Stimulated activated CD8-positive, alpha-beta memory T cell treated with anti-CD3 and anti-CD28 coated beads, Interleukin-7, amount 100 ng/mL, for 4 hours (primary cell): ENCODE measurements at places on chromosomes 4 and X.

DNA sequence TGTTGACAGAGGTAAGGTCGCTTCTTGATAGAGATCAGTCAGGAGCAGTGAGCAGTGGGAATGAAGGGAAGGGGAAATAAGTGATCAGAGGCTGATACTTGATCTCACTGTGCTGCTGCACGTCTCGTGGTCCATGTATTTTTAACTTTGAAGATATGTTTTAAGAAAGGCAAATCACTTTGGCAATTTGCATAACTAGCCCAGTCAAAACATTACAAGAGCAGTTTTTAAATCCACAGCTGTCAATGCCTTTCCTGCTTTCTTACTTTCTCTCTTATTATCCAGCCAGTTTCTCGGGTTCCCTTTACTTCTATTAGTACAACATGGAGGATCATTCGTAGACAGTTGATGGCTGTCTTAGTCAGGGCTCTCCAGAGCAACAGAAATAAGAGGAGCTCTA is 472.8 kb downstream of the TMA16 start:
- DNase-seq = no peak

- DNase-seq = no peak
Observed at GRCh38 chr4:107492566-107492965, 227.5 kb downstream of the PAPSS1 start.

GRCh38 chr4:152064753-152065152 is 303.9 kb upstream of the GATB start:
- DNase-seq = no peak

GRCh38 chrX:10831716-10832502 is 211.5 kb upstream of the MID1 start:
- no peak for DNase-seq

DNA sequence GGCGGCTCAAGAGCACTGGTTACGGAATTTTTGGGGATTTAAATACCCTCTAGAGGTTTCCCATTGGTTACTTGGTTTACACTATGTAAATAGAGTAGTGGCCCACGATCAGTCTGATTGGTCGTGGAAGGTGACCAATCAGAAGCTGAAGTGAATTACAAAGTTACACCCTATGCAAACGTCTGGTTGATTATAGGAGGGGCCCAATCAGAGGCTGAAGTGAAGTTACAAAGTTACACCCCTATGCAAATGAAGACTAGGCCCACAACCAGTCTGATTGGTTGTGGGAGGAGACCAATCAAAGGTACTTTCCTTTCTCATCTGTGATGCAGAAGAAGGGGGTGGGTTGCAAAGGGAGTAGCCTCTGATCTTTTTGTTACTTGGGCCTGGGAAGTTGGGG is 45.1 kb upstream of the HSD17B10 start:
- DNase-seq = no peak

- DNase-seq = no peak
Observed at GRCh38 chrX:37926700-37927099, 79.3 kb upstream of the DYNLT3 start.

DNA sequence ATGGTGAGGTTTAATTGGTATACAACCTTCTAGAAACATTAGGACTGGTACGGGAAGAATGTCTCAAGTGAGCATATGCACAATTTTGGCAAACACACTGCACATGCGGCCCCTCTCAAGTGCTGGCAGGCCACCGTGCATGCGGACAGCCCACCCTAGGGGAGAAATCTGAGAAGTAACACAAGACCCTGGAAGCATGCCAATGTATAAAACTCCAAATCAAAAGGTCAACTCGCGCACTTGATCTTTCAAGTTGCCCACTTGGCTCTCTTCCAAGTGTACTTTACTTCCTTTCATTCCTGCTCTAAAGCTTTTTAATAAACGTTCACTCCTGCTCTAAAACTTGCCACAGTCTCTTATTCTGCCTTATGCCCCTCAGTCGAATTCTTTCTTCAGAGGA is 488.3 kb downstream of the CFAP47 start:
- no peak for DNase-seq

DNA sequence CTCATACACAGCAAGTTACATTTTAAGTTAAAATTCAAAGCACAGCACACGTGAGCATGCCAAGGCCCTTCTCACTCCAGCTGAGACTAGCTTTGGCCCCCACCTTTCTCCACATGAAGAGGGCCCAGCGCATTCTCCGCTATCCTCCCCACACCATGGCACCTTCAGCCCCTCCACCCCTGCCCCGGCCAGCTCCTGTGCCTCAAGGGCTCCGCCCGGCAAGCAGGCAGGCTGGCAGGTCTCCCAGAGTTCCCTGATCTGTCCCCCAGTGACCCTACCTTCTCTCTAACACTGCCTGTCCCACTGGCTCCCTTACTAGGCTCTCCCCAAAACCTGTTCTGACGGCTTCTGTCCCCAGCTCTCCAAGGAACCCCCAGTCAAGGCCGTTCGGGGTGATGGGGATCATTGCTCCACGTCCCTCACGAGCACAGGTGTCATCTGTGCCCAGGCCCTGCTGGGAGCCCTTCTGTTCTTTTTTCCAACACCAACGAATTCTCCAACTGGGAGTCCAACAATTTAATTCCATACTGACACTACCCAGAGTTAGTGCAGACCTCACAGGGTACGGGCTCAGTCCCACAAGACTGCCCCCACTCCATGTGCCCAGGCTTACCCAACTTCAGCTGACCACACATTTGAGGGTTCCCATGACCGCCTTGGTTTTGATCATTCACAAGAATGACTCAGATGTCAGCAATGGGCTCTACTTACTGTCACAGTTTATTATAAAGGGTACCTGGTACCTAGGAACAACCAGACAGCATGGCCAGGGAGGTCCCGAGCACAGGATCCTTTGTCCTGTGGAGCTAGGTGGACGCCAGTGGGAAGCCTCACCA is 4.2 kb downstream of the LETM1 start:
- DNase-seq = no peak

DNA sequence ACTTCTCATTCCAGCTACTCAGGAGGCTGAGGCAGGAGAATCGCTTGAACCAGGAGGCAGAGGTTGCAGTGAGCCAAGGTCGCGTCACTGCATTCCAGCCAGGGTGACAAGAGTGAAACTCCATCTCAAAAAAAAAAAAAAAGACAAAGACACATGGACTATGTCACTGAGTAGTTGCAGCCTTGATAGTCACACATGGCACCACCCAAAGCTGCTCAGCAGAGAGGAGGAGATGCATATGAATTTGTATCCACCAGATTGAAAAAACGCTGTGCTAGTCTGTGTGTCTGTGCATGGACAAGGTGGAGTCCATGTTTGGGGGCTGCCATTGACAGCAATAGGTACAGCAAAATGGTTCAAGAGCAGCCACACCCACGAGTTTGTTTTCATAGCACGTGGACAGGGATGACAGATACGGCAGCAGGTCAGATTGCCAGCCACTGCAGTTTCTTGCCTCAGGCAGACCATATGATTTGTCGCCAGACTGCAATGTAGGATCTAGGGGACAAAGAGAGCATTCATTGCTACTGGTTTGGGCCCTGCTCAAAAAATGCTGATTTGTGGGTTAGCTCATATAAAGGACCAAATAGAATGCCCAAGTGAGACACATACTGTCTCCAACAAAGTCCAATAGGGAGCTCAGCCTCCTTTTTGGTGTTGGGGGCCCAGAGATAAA is 89.9 kb downstream of the CEP135 start:
- no peak for DNase-seq

GRCh38 chr4:102789317-102789717 is 28.5 kb upstream of the MANBA start:
- DNase-seq = no peak

DNA sequence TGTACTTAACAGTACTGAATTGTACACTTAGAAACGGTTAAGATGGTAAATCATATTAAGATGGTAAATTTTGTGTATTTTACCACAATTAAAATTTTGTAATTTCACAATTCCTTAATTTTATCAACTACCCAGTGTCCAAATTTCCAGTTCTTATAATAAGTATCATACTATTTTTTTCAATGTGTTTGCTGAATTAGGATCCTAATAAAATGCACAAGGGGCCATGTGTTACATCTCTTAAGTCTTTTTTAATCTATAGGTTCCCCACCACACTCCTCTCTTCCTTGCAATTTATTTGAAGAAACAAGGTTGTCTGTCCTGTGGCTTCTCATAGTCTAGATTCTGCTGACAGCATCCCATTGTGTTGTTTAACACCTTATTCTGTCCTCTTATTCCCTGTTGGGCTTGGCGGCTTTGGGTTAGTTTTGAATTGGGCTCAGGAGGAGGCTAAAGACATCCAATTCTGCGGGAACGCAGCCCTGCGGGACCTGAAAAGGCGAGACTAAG is 533 bp upstream of the SYAP1 start:
- DNase-seq = no peak

DNA sequence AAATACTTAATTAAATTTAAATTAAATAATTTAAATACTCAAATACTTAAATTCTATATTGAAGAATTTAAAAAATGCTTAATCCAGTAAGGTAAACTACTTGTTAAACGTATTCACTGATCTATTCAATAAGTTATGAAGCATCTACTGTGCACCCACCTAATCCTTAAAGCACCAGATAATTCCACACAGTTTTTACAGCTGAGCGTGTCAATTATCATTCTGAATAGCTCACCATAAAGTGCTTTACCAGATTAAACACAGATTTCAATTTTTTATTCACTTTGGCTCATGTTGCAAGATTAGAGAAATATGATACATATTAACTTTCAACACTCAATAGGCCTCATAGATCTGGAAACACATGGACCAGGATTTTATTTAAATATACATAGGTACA is 79.2 kb upstream of the DDIT4L start:
- DNase-seq = no peak

DNA sequence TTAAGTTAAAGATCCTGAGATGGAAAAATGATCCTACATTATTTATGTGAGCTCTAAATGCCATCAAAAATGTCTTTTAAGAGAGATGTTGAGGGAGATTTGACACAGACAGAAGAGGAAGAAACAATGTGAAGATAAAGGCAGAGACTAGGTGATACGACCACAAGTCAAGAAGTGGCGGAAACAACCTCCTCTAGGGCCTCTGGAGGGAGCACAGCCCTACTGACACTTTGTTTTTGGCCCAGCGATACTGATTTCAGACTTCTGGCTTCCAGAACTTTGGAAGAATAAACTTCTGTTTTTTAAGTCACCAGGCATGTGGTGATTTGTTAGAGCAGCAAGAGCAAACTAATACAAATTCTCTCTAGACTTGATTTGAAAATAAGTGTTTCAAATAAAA is 1216.1 kb downstream of the FSTL5 start:
- no peak for DNase-seq

DNA sequence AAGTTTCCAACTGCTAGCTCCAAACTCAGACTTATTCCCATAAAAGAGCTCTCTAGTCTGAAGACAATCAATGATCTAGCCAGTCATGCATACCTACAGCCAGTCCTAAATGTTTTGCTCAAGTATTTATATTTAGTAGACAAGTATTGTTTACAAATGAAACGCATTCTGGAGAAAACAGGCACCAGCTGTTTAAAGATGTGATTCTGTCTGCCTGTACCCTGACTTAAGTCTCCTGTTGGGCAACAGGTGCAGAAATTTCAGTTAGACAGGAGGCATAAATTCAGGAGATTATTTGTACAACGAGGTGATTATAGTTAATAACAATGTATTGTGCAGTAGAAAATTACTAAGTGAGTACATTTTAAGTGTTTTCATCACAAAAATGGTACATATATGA is 28.9 kb downstream of the LNX1 start:
- no peak for DNase-seq

DNA sequence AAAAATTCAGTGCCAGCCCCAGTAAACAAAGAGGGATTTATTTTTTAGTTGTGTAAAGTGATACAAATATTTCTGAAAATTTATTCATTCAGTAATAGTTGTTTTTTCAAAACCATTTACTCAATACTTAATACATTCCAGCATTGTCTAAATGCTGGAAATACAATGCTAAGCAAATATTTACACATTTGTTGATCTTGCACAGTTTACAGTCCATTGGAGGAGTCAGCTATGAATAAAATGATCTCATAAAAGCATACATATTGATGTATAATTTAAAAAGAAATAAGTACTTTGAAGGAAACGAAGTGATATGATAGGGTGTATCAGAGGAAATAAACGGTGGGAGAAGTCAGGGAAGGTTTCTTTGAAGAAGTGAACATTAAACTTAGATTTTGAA is 1942.1 kb upstream of the ADGRL3 start:
- no peak for DNase-seq

DNA sequence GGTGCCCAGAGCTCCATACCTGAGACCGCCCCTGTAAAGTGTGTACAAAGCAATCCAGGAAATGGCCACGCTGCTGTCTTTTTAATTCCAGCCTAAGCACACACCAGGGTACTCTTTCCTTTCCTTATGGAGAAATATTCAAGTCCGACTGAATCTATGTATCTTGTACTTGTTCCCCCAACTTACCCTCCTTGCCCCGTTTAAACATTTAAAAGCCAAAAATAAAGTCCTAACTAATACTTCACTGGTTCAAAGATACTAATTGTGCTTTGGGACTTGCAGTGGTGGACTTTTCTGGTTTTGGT is 731 bp upstream of the AMMECR1 start:
- no peak for DNase-seq

DNA sequence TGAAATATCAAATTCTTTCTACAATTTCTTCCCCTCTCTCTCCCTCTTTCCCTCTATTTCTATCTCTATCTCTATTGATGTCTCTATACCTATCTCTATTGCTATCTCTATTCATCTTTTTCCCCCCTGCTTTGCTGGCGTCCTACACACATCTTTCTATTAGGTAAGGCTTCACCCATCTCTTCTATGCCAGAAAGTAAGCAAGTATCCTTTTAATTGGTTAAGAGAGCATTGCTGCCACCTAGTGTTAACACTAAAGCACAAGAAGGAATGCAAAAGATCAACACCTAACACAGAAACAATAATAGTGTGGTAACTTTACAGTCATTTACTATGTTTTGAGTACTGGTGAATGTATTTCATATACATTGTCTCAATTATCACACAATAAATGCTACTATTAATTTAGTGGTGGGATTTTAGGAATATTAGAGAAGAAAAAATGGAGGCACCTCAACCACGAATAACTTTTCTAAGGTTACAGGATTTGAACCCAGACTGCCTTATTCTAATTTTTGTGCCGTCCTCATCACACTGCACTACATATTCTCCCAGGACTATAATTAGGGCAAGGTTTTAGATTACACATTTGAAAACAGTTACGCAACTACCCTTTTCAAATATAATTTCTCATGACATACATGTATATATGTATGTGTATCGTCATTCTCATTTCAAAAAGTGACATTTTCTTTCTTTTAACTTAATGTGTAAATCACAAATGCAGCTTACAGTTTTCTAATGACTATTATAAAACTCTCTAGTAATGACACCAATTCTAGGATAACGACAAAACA is 3.7 kb upstream of the C4orf36 start:
- DNase-seq = no peak

- DNase-seq = no peak
Observed at GRCh38 chrX:101078716-101079598, at the start of gene TMEM35A. TSS of gene TMEM35A (plus strand) at chrX:101078879. CDS start at chrX:101079003, 124 bp downstream.

DNA sequence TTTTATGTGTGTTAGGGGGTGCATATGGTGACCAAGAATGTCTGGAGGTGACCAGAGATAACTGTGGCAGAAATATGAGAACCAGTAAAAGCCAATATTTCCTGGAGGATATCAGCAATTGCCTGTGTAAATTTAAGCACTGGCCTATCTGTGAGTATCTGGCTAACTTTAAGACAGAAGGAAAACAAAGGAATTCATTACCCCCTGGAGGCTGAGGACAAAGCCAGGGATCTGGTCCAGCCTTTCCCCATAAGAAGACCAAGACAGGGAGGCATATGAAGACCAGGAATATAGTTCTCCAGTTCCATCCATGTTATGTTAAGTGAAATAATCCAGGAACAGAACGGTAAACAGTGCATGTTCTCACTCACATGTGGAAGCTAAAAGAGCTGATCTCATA is 49.2 kb downstream of the MFAP3L start:
- no peak for DNase-seq

- no peak for DNase-seq
Observed at GRCh38 chrX:114583646-114584374, at the start of gene HTR2C. TSS of gene HTR2C (plus strand) at chrX:114584086. CDS start at chrX:114726937, 142,851 bp downstream.
